ENCODE measurements at places on chromosomes 2 and 18. TPM values are rescaled to one million over a fixed set of nuclear protein-coding genes. Genes with fewer than 3 reads are reported as not detected.
A peak's percentile ranks its signal among the peaks of the same experiment; 100 is the strongest.

FOXI3 gene
- not detected for total RNA-seq

RAPGEF4 gene
- 0.91 TPM for total RNA-seq

ERMN gene
- not detected for total RNA-seq

ZNF804A gene
- total RNA-seq, result not detected

CFAP53 gene
- 0.78 TPM for total RNA-seq

GKN1 gene
- total RNA-seq, result not detected

SATB2 gene
- 11.6 TPM for total RNA-seq

KCNK3 gene
- total RNA-seq, result 8.5 TPM

MC5R gene
- total RNA-seq, result not detected

DNA sequence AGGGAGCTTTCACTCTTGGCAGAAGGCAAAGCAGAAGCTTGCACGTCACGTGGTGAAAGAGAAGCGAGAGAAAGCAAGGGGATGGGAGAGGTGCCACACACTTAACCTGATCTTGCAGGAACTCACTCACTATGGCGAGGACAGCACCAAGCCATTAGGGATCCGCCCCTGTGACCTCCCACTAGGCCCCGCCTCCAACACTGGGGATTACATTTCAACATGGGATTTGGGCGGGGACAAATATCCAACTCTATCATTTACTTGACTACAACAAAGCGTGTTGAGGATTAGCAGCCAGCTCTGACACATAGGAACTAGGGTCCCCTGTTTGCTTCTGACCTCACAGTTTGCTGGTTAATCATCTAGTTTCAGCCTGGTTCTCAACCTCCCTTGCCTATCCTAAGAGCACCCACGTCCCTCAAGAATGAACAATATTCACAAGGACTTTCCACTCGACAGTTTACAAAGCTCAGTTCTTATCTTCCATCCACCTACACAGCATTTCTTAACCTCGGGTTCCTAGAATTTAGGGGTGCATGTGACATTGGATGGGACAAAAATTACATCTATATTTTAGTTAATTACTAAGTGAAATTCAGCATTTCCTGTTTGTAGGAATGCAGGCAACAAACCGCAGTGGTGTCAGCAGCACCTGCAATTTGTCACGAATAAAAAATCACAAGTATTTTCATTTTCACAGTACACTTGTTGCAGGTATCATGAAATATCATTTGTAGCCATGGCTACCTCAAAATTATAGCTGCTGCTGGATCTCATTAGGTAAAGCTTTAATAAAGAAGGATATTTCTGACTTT is 36.0 kb downstream of the LBH start:
- DNase-seq, result no peak

DNA sequence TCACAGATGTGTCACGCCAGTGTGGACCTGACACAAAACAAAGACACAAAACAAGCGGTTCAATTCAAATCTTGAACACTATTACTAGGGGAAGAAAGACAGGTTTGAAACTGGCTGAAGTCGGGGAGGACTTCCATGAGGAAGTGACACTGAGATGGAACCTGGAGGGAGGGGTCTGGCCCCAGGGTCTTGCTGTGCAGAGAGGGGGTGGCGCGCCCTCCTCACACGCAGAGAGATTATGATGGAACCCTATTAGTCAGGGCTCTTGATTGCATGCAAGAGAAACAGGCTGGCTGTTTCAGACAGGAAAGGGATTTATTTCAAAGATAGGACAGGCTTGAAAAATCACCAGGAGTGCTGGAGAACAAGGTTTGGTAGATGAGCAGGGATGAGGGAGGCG is 363.6 kb upstream of the HS6ST1 start:
- DNase-seq, result peak; percentile 63

DNA sequence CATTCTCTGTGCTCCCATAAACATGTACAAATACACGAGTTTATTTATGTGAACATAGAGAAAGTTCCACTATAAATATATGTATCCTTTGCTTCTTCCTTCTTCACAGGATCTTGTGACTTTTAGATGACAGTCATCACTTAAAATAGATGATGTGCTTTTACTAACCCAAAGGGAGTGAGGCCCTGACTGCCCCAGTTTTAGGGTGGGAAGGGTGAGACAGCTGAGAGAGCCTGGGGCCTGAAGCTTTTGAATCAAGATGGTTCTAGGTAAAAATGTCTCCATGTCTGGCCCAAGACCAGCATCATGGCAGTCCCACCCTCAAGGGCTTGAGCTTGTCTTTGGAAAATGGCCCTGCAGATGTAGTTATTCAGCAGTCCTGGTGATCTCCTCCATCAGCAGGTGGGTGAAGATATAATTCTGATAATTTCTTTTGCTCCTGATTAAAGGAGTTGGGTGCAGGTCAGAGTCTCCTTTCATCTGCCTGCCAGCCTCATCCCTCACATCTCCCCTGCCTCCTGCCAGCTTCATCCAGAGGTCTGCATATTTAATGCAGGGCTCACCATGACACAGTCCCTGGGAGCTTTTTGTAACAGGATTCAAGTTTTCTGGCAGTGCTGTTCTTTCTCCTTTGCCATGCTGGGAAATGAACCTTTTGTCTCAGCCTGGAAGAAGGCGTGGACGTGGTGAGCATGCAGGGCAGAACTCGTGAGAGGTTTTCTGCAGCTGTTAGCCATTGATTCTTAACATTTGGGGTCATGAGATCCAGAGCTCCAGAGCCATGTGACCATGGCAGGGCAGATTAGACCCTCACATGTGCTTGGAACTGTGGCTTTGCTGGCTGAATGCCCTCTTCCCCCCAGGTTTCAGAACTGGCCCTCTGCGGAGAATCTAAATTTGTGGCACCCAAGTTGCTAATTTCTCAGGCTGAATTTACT is 2.7 kb downstream of the HRH4 start:
- DNase-seq, result no peak

DNA sequence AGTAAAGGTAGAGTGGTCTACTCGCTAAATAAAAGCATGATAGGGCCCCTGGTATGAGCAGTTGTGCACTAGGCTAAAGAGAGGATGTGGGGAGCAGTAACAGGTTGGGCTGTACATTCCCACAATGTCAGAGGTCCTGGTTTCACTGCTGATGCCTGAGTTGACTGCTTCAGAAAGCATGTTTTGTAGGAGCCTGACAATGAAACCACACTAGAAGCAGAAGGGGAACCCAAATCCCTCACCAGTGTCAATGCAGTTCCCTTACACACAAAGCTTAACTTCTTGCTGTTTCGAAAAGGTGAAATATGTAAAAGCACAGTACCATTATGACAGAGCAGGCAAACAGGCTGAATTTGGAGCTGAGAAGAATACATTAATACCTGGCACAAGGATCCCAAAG is 291.7 kb upstream of the KYNU start:
- DNase-seq, result no peak

DNA sequence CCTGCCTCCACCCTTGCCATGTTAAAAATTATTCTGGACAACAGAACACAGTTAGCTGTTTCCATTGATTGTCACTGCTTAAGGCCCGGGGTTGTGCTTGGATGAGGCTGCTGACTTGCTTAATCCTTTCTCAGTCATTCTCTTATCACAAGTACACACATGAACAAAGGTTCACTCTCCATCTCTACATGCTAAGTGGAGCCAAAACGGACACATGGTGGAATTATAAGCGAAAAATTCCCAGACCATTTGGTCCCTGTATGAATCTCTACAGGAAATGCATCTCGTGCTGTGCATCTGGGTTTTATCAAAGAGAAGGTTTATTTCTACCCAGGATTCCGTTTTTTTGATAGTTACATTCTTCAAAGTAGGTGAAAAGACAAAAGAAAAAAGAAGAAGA is 177.5 kb upstream of the ETAA1 start:
- no peak for DNase-seq

DNA sequence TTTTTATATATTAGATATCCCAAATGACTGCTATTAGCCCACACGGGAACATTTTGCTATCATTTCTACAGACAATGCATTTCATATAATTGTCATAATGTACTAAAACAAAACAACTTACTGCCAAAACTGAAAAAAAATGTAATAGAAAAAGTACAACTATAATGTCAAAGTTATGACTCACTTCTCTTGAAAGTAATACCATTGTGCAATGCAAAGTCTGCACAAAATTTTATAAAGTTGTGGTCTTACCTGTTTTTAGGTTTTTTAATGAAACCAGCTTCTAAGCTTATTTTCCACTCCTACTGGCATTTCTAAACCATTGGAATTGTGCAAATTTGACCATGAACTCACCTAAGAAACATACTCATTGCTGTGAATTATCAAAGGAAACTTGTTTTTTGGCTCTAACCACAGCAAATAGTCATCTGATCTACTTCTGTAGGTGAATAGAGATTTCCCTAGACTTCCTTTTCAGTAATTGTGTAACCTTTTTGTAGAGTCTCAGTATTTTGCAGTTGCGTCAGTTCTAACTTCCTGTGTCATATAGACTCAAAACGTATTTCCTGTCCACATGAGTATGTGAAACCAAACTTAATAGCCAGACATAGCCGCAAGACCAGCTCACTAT is 31.9 kb upstream of the TFPI start:
- DNase-seq, result no peak

- no peak for DNase-seq
Observed at GRCh38 chr2:73301636-73302035, 8.3 kb upstream of the EGR4 start.

DNA sequence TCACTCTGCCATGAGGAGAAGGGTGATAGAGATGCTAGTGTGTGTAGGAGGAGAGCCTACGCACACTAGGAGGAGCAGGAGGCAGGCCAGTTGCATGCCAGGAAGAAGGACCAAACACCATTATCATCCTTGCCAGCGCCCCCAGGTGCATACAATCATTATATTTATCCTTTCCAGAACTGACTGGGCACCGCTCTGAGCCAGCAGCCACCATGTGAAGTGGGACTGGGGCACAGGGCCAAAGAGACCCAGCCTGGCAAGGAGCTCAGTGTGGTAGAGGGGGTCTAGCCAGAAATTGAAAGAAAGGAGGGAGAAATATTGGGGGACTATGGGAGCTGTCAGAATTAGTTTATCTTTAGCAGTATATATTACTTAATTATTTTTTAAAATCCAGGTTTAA is 8.3 kb upstream of the GPR148 start:
- DNase-seq, result no peak

DNA sequence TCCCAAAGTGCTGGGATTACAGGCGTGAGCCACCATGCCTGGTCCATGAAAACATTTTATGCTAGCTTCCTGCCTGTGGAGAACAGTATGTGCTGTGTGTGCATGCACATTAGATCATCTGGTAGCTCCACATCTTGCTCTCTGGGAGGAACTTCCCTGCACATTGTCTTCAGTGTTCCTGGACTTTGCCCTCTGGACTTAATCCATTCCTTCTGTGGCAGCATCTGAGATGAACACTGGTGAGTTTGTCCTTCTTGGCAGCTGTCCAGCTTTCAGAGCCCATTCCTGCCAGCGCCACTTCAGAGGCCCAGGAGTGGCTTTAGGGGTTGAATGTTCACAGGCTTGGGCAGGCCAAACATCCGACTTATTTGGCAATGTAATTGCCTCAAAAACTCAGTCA is 65.2 kb downstream of the POU3F3 start:
- DNase-seq, result no peak

- no peak for DNase-seq
Observed at GRCh38 chr2:218858138-218858445, 1.5 kb upstream of the WNT6 start.

GRCh38 chr2:73852020-73852419 is 23.3 kb downstream of the STAMBP start:
- no peak for DNase-seq

DNA sequence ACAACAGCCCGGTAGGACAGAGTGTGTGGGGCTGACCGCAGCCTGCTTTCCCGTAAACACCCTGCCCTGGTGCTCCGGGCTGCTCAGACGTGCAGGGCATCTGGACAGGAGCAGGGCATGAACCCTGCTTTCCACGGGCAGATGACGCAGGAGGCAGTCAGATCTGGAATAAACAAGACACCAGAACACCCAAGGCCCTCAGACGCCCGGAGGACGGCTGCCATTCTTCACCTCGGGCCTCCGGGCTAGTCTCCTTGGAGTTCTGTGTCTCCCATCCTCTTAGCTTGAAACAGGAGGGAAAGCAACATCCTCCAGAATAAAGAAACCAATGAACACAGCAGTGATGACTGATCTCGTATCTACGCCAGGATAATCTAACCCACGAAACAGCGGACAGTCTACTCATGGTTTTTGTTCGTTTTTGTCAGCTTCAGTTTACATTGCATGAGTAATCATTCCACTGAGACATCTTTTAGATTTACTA is 7.3 kb downstream of the PXDN start:
- DNase-seq, result peak; percentile 72

DNA sequence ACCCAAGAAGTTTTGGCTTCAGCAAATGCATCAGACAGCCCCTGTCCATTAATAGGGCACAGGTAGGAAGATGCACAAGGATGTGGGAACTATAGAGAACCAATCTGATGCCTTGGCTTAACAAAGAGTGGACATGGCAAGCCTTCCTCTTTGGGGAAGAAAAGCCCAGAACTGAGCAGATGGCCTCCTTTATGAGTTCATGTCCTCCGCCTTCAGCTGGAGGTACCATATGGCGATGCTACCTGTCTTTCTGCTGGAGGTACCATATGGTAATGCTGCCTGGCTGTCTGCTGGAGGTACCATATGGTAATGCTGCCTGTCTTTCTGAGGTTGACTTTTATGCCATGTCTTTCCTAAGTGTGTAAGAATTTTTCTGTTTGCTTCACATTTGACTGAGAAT is 6.0 kb downstream of the RETREG2 start:
- DNase-seq, result no peak

- no peak for DNase-seq
Observed at GRCh38 chr2:68653034-68653433, 9.7 kb downstream of the PROKR1 start.

DNA sequence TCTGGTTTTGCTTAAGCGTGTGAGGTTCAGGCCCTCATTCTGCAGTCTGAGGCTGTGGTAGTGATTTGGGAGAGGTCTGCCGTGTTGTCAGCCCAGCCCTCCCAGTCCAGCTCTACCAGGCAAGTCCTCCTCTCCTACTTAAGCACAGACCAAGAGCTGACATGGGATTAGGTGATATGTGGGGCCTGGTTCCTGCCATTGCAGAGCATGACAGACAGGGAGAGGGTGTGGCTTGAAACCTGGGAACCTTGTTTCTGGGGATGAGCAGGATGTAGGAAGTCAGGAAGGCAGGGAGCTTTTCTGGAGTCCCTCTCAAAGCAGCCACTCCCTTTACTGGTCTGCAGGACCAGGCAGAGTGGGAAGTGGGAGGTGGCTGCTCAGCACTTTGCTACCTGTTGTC is 38.6 kb downstream of the PTPRM start:
- no peak for DNase-seq

DNA sequence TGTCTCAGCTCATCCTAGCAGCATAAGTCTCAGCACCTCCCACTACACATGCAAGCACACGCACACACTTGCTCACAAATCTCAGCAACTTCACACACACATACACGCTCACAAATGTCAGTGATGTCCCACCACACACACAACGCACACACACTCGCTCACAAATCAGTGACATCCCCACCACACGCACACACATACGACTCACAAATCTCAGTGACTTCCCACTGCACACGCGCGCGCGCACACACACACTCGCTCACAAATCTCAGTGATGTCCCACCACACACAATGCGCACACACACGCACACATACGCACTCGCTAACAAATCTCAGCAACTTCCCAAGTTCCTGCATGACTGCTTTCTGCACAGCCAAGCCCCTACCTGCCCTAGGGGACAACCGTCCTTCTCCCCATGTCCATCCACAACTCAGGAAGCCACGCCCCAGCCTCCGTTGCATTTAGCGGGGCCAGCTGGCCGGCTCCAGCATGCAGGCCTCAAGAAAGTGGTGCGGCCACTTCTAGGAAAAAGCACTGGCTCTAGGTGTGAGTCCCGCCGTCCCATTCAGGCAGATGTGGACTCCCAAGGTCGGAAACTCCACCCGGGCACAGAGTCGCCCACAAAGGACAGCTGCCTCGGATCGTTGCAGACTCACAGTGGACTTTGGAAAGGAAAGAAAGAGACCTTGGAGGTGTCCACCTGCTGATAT is 180.1 kb upstream of the SALL3 start:
- DNase-seq, result no peak

- no peak for DNase-seq
Observed at GRCh38 chr2:236089271-236090026, 78.7 kb downstream of the GBX2 start.

Measured in osteocyte (in vitro differentiated cells).